Stimulated activated CD8-positive, alpha-beta memory T cell treated with anti-CD3 and anti-CD28 coated beads, Interleukin-4, amount 100 ng/mL, for 4 hours (primary cell): ENCODE measurements at places on chromosomes 12 and 14.

GRCh38 chr14:96752594-96752993 is 44.6 kb upstream of the VRK1 start:
- DNase-seq: no peak

- DNase-seq: no peak
Observed at GRCh38 chr12:6172086-6172485, 28.1 kb upstream of the CD9 start.

DNA sequence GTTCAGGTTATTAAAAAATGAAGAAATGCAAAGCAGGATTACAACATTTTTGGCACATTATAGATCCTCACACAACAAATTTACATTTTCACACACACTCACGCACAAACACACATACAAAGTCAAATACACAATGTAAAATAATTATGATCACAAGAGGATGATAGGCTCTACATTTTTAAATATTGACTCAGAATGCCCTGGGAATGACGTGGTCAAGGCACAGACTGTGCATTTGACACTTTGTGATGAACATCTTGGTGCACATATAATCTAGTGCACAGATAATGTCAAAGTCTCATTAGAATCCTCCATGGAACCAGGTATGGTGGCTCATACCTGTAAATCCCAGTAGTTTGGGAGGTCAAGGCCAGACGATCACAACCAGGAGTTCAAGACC is 49.4 kb downstream of the DPF3 start:
- no peak for DNase-seq

DNA sequence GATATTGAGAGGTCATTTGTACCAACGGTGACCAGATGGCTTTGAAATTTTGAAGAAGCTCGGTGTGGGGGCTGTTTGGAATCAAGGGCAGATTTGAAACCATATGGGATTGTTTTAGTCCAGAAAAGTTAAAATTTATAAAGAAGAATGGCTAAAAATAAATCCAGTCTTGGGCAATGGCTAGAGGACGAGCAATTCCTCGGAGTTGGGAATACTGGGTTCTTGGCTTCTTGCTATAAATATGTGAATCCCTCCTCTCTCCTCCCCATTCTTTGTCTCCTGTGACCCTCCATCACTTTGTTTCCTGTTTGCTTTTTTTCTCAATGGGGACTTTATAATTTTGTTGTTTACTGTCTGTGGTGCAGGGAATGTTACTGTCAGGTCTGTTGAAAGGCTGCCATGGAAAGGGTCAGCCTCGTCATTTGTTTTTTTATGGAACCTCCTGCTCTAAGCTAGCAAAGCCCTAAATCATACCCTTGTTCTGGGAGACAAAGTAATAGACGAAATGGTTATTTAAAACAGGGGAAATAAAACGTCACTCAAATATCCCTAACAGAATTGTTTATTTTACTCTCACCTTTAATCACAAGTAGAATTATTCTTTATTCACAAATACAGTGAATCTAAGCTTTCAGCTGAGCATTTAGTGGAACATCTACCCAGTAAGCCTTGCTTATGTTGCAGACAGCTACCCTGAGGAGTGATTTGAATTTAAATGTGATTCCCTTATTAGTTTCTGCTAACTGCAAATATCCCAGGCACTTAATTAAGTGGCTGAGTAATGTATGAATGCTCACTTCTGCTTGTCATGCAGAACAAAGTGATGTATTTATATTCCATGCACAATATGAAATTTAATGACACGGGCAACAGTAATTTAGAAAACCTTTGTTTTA is 273.1 kb upstream of the NOVA1 start:
- no peak for DNase-seq

DNA sequence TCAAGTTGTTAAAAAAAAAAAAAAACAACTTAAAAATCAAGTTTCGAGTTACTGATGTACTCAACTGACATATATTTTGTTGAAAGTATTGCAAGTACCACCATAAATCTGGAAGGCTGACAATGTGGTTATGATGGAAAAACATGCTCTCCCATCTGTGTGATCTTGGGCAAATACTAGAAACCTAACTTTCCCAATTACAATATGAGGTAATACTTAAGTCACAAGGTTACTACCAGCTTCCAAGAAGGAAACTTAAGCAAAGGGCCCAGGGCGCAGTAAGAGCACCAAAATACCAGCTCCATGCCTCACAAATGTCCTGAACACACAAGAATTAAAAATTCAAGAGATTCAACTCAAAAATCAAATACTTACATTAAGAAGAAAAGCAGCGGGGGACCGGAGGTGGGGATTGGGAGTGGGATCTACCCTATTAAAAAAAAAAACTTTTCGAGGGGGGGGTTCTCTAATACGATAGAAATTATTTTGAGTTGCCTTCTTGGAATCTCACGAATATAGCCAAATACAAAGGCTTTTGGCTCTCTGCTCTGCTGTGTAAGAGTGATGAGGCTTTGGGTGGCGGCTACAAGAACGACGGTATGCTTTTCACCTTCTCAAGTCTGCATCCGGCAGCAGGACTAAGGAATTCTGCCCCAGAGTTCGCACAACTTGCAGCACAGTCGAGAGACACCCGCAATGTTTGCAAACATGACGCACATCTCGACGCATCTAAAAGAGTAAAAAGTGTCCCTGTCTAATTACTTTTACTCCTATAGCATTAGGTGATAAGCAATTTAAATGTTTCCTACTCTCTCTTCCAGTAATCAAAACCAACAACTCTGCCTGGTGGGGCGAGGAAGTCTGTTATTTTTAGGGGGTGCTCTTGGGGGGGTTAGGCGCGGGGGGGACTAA is 1.1 kb downstream of the SAV1 start:
- no peak for DNase-seq

DNA sequence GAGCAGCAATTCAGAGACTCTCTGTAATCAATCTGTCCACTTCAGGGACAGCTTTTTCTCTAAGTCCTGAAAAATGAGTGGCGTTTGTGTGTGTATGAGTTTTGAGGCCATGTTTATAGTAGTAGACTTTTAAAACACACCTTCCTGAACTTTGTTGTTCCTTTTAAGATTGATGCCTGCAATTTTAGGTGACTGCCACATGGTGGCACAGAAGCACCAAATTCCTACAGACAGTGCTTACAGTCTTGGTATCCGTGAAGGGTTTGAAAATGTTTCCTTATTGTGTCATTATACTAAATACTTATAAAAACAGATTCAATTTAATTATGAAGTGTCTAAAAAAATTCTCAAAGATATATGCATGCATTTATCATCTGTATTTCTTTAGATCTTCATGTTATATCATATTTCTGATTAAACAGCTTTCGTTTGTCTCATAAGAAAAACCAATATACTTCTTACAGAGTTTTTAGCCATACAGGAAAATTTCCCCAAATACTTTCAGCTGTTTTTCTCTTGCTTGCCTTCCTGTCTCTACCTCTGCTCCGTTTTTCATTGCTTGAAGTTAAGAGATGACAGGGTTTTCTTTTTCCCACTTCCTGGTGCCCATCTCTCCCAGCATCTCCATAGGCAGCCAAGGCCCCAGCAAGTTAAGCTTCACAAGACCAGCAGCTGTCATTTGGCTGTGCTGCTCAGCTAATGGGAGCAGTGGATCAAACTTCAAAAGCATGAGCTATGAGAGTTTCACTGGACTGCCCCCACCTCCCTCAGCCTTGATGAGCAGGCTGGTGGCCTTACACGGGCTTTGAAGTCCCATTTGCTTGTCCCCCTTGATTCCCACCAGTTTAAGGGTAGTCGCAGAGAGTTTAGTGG is 259.6 kb downstream of the AKAP6 start:
- no peak for DNase-seq

DNA sequence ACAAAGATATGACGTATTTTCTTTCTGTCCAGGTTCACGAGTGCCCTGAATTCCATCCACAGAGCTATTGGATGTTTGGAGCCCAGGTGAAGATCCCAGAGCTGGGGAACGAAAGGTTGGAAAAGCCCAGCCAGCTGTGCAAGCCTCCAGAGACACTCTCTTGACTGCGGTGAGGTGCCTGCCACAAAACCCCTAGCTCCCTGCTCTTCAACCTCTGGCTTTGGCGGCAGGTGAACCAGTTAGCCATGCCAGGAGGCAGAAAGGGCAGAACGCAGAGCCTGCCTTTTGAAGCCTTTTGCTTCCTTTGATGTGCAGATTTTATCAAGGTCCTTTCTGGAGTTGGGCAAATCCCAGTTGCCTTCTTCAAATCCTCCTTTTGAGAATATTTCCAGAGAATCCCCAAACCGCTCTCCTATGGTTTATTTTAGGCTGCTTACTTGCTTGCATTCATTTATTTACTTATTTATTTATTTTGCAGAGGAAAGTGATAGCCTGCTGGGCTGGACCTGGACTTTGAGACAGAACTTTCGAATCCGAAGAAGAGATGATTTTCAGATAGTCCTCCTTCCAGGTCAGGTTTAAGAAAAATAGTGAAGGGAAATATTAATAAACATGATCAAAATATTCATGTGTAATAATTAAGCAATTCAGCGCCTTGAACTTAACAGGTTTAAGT is 411.2 kb upstream of the TBX3 start:
- DNase-seq: no peak

DNA sequence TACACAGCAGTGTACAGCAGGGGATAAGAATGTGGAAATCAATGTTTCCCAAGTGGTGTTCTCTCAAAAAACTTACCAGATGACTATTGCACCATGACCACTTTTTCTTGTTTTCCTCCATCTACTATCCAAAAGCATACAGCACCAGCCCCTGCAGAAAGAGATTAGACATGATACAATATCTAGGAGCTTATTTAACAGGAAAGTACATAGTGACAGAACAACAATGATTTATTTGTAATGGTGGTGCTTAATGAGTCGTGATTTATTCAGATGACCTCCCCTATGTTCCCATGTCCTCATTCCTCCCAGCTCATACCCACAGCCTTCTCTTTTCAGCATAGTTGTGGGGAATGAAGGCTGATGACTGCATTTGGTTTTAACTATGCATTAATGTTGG is 413.6 kb downstream of the BTG1 start:
- no peak for DNase-seq

GRCh38 chr14:52061890-52062289 is 7.0 kb downstream of the NID2 start:
- DNase-seq: no peak

- no peak for DNase-seq
Observed at GRCh38 chr12:39332661-39333175, 110.2 kb downstream of the KIF21A start.

DNA sequence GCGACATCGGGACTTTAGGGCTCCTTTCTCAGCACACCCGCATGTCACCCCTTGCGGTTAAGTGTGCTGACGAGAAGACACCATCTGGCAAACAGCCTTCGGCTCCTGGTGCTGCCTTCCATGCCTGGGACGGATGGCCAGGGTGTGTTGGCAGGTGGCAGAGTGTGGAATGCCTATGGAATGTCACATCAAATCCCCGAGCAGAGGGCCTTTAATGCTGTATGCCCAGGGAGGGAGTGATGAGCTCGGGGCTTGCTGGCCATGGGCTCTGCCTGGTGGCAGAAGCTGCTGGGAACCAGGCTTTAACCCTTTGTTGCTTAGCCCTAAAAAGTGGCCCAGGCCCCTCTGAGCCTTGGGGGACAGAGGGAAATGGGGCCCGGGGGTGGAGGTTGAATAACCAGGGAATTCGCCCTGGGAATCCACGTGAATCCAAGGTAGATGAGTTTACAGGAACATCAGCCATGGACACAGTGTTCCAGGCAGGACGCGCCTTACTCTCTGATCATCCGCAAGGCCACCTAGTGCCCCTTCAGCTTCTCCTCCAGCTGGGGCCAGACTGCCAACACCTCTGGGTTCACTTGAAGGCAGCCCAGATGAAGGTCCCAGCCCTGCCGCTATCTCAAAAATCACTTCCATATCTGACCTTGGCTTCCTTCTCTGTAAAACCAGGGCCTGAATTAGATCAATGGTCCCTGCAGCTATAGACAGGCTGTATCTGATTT is 17.4 kb downstream of the FAM181A start:
- DNase-seq: no peak

- DNase-seq: no peak
Observed at GRCh38 chr12:82468563-82468962, 110.2 kb downstream of the METTL25 start.

DNA sequence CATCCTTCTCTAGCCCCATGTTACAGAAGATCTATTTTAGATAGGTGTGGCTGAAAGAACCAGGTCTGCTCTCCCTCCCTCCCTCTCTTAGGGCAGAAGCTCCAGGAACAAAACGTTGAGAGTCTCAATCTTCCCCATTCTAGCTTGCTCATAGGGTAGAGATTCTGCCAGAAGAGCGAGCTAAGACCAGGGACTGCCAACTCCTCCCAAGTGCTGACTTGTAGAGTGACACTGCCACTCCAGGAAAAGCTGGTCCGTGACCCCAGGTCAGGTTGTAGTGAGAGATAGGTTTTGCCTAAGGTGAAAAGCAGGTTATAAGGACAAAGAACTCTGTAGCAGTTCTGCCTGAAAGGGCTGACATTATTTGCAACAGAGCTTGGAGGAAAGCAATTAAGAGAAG is 73.4 kb downstream of the INSM2 start:
- no peak for DNase-seq

DNA sequence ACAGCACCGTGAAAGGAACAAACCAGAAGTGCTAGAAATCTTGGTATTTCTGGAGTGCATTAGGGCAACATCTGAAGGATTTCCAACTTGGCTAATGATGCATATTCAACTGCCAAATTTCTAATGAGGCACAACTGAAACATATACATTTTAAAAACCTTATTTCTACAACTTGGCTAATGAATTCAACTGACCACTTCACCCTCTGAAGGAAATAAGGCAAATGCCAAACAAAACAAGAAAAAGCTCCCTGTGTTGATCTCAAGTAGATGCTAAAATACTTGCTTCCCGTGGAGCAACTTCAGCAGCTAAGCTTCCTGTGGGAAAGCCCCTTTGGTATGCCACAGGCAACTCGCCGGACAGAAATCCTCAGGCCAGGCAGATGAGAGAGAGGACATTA is 167.1 kb downstream of the TTC7B start:
- DNase-seq: no peak

GRCh38 chr14:44657203-44657602 is 150.1 kb upstream of the FSCB start:
- DNase-seq: no peak

GRCh38 chr12:115149279-115149678 is 465.3 kb upstream of the TBX3 start:
- no peak for DNase-seq

- no peak for DNase-seq
Observed at GRCh38 chr12:24467226-24467625, 481.7 kb downstream of the BCAT1 start.

DNA sequence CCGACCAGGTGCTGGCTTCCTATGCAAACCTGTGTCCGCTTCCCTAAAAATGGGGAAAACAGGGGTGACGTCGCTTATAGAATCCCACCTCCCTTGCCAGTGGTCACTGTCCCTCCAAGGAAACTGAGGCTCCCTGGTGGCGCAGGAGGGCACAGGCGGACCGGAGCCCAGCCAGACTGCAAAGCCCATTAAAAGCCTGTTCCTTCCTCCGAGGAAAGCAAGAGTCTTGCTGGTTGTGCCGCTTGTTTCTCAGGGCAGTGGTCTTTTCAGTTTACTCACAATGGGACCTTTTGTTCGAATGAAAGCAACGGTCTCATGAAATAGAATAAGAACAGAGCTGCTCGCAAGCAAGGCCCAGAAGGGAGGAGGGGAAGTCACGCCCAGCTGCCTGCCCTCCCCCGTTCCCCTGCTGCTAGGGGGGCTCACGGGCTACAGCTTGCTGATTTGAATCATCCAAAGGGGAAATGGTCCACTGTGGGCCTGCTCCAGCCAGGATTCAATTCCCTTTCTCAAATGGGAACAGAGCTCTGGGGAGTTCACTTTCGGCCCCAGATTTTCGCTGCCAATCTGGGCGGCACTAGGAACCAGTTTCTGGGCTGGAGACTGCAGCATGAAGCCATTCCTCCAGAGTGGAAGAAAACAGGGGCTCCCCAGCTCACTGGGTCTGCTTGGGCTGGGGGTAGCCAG is 4.6 kb upstream of the SELPLG start:
- DNase-seq: no peak
